ENCODE measurements at places on chromosomes 4 and X.

GRCh38 chr4:44725166-44725565 is 1.2 kb downstream of the GNPDA2 start:
- DNase-seq, result no peak

DNA sequence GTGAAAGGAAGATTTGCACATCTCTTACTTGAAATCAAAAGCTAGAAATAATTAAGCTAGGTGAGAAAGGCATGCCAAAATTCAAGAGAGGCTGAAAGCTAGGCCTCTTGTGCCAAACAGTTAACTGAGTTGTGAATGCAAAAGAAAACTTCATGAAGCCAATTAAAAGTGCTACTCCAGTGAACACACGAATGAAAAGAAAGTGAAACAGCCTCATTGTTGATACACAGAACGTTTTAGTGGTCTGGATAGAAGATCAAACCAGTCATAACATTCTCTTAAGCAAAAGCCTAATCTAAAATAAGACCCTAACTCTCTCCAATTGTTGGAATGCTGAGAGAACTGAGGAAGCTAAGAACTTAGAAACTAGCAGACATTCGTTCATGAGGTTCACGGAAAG is 122.3 kb downstream of the UNC5C start:
- DNase-seq, result no peak

DNA sequence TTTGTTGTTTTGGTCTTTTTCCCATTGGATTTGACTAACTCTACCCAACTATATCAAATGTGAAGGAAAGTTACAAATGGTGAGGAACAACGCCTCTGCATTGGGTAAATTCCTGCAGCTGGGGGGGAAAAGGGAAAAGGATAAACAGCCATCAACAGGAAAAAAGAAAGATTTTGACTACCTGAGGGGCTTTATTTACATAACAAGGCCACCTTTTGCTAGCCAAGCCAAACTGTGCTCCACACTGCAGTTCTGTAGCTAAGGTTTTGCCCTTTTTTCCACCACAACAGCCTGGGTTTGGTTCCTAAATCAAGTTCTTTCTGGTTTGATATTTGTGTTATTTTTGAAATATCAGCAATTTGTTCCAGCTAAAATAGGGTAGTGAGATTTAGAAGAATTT is 40.8 kb downstream of the RHOXF2B start:
- no peak for DNase-seq

DNA sequence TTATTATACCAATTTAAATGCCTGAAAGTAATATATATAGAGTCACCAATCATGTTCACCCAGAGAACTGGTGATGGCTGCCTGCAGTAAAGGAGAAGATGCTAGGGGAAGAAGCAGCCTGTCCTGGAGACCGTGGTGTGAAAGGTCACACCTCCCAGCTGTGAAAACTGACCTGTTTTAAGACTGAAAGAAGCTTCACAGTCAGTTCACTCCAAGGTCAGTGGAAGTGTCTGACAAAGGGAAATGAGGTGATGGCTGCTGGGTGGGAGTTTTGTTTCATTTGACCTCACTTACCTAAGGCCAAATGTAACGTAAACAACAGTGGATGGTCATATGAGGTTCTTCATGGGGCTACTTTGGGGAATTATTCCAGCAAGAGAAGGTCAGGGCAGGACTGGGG is 352.1 kb upstream of the GATB start:
- DNase-seq, result no peak

DNA sequence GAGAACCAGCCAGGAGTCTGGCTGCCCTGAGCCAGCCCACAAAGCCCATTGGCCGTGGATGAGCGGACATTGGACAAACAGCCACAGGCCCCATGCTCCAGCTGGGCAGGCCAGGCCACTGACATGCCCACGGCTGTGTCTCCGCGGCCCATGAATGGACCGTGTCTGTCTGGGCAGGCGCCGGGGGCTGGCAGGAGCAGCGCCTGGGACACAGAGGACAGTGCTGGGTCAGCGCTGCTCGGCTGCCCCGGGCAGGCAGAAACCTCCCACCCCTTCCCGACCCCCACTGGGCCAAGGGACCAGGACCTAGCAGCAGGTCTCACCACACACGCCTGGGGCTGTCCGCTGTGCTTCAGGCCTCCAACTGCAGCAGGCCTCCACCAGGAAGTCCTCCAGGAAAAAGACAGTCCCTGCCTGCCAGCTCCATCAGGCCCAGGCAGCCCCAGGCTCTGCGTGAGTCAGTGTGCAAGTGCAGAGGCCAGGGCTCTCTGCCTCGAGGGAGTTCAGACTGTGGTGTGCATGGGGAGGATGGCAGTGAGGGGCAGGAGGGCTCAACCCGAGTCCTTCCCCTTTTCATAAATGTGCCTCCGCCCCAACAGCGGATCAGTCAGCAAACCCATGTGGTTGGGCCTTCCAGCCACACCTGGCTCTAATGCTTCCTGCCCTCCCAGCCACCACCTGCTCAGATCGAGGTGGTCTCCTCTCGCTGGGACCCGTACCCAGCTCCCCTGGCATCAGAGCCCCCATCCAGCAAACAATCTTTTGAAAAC is 17.2 kb upstream of the FGFR3 start:
- DNase-seq, result no peak

GRCh38 chr4:106305435-106306055 is 10.5 kb downstream of the TBCK start:
- no peak for DNase-seq

GRCh38 chrX:68462653-68463052 is 29.4 kb upstream of the OPHN1 start:
- peak; percentile 45 for DNase-seq

DNA sequence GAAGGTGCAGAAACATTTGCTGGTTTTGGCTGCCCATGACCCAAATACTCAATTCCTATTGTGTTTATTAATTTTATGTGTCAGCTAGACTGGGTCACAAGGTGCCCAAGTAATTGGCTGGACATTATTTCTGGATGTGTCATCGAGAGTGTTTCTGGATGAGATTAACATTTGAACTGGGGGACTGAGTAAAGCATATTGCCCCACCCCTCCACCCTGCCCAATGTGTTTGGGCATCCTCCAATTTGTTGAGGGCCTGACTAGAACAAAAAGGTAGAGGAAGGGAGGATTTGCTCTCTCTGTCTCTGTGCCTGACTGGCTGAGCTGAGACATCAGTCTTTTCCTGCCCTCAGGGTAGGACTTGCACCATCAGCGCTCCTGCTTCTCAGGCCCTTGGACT is 29.7 kb upstream of the LCORL start:
- no peak for DNase-seq

GRCh38 chrX:45954026-45954425 is 591.2 kb downstream of the ZNF674 start:
- DNase-seq, result no peak

DNA sequence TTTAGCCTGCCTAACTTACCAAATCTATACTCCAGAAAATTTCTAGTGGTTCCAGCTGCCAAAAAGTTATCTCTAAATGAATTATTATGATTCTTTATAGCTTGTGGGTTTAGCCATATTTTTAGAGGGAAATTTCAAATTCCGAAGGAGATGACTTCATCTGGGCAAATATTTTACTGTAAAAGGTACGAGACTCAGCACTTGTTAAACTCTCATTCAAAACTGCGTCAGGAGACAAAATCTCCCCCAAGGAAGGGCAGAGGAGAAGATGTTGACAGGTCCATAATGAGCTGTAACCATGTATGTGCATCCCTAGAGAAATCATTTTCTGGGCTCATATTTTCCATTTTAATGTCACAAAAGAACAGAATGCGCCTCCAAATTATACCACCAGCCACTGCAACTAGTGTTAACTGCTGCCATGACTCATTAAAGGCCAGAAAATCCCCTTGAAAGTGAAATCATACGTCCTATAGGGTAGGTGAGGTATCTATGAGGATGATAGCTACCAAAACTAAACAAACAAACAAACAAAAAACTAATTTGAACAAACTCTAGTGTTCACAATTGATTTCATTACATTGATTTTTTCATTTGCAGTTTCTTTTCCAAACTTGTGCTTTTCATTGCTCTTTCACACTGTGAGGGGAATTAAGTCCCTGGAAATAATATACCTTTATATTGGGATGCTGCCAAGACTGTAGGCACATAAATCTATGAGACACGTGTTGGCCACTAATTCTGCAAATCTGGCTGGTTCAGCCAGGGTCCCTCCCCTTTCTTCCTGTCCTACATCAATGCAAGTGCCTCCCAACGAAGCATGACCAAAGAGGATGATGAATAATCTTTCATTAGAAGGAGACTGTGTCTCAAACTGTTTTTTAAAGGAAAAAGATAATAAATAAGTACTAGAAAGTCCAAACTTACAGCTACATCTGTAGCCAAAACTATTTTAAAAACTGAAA is 85.8 kb downstream of the ARHGAP6 start:
- DNase-seq, result no peak

DNA sequence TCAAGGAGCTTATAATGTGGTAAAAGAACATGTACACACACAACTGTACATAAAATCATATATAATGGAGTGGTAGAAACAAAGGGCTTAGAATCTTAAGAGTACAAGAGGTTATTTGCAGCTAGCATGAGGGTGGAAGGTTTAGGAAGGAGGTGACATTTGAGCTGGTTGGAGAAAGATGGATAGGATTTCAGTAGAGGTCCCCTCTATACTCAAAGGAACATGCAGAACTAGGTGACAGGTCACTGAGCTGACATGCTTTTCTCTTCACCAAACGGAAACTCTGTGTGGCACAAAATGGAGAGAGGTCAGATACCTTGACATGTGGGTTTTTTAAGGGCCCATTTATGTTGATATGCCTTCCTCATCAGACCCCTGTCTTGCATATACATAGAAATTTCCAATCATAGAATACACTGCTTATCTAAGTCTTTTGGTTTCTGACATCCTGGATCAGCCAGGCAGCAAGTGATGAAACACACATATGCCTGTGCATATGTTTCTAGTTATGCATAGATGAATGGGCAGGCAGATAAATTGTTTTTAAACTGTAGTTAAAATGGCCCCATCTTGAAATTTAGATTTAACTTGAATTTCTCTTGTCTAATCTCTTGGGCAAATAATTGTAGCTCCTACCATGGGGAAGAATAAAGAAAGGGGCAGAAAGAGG is 29.3 kb downstream of the CLCN5 start:
- DNase-seq, result no peak

GRCh38 chr4:143700416-143701352 is at the start of gene FREM3:
FREM3 (minus strand) TSS chr4:143700675; CDS start chr4:143700675, 0 bp downstream.
- DNase-seq, result no peak

- no peak for DNase-seq
Measured at GRCh38 chr4:74642006-74642405, 152.3 kb downstream of the BTC start.

GRCh38 chr4:175705407-175705806 is 106.7 kb downstream of the GPM6A start:
- DNase-seq, result no peak

- DNase-seq, result no peak
Measured at GRCh38 chr4:189823591-189823990, 117.1 kb upstream of the FRG1 start.

- DNase-seq, result no peak
Measured at GRCh38 chrX:57951666-57952319, 41.5 kb upstream of the ZXDA start.

DNA sequence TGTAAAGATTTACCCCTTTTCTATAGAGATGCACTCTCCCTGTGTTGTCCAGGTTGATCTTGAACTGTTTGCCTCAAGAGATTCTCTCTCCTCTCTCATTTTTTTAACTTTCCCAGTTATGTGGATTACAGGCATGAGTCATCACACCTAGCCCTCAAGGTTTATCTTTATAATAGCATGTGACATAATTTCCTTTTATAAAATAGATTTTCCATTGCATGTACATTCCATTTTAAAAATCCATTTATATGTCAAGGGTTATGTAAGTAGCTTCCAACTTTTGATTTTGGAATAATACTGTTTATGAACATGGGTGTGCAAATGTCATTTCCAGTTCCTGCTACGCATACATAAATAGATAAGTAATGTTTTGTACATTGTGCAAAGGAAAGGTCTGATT is 20.6 kb downstream of the ZNF721 start:
- no peak for DNase-seq

DNA sequence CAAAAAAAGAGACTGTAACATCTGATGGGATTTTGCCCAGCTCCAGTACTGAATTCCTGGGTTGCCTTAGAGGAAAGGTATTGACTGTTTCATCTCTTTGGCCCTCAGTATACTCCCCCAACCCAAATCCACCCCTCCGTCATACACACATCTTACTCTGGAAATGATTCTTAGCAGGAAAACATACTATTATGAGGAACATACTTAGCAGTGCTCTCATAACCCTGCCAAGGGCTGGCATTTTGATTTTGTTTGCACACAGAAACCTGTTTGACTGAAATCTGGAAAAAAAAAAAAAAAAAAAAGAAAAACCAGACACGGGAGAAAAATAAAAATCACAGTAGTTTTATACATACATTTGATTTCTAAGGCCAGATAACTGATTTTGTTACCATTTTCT is 19.4 kb upstream of the AR start:
- DNase-seq, result no peak

DNA sequence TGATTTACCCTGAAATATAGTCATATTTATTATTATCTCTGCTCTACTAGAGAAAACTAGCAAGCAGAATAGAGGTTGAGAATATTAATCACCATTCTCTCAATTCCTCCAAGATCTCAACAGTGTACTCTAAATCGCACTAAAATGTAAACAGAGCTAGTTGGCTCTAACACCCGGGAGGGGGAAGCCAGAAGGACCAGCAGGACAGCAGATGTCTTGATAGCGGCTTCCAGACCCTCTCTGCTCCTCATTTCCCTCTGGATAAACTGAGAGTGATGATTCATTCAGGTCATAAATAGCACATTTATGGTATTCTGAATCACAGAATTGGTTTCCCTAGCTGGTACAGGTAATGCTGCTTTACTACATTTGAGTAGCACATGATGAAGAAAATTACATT is 82.5 kb downstream of the TBC1D9 start:
- no peak for DNase-seq

DNA sequence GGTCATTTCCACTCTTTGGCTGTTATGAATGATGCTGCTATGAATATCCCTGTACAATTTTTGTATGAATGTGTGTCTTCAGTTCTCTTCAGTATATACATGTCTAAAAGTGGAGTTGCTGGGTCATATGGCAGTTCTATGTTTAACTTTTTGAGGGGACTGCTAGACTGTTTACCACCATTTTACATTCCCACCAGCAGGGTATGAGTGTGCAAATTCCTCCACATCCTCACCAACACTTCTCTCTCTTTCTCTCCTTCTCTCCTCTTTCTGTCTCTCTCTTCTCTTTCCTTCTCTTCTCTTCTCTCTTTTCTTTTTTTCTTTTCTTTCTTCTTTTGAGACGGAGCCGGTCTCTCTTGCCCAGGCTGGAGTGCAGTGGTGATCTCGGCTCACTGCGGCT is 7.8 kb downstream of the WWC2 start:
- no peak for DNase-seq

GRCh38 chrX:153793291-153793690 is 884 bp downstream of the IDH3G start:
- DNase-seq, result peak; percentile 4

DNA sequence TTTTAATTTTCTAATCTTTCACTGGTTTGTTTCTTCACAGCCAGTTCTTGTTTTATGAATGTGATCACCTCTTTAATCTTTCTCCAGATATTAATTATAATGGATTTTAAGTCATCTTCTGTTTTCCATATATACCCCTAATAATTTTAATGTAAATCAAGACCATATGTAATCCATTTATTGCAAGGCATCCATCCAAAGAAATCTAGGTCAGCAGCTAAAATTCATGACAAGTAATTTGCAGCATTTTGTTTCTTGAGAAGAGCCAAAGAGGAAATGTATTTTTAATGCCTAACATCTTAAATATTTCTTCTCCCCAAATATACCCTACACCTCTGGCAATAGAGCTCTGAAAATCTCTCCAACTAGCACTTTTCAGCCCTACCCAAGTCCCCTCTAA is 81.1 kb downstream of the SUPT20HL2 start:
- DNase-seq, result no peak

GRCh38 chr4:151671541-151672059 is 89.2 kb downstream of the GATB start:
- DNase-seq, result peak; percentile 97
